GM13977 (cell line): ENCODE measurements at places on chromosomes 12 and 14.

DNA sequence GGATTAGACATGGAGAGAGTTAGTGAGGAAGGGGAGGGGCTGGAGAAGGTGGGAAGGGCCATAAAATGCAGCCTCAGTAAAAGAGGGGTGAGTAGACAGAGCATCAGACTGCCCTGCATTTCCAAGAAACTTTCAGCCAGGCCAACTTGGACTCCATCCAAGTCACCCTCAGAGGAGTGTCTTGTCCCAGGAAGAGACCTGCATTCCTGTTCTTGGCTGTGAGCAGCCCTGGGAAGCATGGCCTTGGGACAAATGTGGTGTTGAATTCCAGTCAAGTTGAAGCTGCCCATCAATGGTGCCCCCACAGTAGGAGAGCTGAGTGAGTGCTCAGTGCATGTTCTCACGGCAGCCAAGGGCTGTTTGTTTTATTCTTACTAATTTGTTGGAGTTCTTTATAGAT lies 35.0 kb upstream of the TUNAR start:
- no peak for DNase-seq

DNA sequence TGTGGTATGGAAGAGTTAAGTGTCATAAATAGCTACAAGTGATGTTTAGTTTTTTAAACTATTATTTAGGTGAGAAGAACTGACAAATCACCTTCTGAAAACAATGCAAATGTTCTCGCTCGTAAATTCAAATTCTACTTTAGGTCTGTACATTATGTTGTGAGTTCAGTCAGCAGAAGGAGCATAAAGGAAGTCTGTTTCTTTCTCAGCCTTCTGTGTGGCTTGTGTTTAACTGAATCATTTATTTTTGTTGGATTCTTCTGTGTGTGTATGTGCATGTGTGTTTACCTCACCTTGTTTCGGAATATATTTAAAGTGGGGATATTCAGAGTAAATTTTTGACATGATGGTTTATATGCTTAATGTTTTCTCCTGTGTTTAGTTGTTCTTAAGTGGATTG lies 285.9 kb downstream of the TMTC2 start:
- no peak for DNase-seq

DNA sequence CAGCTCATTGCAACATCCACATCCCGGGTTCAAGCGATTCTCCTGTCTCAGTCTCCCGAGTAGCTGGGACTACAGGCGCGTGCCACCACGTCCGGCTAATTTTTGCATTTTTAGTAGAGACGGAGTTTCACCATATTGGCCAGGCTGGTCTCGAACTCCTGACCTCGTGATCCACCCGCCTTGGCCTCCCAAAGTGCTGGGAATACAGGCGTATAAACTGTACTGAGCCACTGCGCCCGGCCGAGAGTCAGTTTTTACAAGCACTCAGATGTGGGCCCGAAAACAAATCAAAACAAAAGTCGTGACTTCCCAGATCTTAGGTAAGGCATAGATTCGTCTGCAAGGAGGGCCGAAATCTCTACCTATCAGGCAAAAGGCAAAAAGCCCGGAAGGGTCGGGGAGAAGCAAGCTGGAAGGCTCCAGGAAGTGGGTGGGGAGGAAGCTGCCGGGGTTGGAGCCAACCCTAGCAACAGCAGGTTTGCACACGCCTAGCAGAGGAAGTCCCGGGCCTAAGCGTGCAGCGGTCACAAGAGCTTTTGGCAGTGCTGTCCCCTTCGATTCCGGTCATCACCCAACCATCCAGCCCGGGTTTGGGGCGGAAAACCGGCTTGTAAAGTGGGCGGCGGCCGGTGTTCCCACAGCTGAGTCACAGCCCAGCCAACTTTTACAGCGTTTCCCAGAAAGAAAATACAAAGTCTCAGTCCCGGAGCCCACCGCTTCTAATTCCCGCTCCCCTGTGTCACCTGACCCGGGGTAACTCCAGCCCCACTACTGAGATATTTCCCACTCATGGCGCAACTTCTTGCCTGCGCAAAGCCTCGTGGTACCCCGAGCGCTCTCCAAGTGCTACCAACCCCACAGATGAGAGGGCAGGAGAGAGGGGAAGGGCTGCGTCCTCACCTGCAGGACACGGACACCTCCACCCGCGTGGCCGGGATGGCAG lies 583 bp downstream of the CPNE8 start:
- peak; percentile 64 for DNase-seq

DNA sequence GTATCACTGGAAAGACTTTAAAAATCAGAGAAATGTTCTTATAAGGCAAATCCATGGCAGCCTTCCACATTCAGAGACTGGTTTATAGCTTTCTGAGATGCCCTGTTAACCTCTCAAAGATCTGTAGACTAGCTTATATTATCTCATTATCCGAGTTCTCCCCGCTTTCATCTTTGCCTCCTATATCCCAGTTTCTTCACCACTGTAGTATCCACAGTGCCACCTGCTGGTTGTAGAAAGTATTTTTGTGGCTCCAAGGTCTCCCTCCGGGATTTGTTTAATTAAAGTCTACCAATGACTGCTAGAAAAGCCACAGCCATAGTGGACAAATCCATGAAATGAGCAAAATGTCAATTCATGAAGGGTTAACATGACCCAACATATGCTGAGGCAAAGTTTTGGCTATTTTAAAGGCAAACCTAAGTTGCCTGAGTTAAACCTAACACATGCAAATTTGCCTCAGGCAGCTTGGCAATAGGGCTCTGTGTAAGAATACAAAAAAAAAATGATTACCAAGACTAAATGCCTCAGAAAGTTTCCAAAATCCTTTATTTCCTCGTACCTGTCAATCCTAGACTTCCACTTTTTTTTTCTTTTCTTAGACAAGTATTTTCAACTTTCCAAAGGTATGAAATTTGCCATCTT lies 218.8 kb upstream of the BMP4 start:
- DNase-seq: peak; percentile 30

DNA sequence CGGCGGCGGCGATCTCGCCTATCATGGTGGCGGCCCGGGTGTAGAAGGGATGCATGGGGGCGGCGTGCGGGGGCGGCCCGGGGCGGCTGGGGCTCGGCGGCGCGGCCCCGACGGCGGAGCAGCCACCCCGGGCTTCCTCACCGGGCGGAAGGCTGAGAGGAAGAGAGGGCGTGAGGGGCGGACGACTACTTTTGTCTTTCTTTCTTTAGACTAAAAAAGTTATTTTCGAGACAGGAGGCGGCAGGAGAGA lies 240 bp downstream of the BTG1 start:
- no peak for DNase-seq

DNA sequence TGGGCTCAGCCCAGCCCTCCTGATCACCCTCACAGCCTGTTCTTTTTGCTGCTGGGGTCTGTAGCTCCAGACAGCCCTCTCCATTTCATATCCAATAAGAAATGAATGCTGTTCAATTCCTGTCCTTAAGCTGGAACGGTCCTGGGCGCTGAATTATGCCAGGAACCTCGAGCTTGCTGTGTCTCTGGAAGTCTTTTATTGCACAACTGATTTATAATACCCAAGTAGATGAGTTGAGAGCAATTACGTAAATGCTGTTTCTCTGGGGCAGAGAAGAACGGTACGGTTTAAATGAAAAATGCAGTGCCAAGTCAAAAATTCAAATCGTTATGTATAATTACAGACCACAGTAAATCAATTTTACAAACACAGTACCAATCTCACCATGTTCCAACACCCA lies 161.0 kb downstream of the SAMD4A start:
- DNase-seq: no peak

DNA sequence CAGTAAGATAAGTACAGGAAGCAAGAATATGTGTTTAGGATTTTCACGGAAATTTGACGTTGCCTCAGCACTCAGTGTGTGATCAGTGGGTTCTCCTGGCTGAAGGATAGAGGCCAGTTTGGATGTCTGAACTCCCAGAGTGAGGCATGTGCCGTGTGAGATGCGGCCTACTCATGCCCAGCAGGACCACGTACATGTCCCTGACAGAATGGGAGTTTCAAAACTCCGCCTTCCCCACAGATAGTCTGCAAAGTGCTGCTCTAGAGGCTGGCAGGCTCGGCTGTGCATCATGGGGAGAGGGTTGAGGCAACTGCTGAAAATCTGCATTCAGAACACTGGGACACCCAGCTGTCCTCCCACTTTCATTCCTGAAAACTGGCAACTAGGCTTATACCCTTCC lies 58.3 kb downstream of the NINJ2 start:
- no peak for DNase-seq

DNA sequence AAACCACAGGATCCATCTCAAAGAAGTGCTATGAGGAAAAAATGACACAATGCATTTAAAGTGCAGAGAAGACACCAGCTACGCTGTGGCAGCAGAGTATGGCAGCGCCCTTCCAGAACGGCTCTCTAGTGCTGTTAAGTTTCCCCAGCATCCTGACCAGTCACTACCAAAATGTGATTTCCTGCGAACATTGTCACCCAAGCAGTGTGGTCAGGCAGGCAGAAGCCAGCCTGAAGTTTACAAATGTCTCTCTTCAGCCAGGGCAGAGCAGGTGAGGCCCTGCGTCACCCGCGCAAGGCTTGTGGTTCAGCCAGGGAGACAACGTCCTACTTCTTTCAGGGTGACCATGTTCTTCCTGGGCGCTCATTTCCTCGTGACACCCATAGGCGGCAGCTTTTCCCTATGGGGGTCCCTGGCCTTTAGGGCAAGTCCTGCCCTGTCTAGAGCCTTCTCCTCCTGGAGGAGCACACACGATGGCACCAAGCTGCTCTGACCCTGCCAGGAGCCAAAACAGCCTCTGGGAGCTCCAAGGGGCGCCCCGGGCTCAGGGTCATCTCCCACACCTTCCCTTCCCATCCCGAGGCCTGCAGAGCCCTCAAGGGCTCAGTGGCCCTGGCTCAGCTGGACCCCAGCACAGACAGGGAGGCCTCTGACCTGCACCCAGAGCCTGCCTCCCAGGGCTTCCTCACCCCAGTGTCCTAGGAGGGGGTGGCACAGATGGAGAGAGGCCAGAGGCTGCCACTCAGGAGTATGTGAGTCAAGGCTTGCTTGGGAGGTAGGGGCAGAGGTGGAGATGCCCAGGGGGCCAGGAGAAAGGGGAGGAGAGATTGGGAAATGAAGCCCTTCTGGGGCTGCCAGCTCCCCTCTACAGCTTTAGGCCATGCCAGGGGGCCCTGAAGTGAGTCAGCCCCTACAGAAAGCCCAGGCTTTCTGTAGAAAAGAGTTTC lies 41.9 kb downstream of the PSMA6 start:
- DNase-seq: peak; percentile 21

DNA sequence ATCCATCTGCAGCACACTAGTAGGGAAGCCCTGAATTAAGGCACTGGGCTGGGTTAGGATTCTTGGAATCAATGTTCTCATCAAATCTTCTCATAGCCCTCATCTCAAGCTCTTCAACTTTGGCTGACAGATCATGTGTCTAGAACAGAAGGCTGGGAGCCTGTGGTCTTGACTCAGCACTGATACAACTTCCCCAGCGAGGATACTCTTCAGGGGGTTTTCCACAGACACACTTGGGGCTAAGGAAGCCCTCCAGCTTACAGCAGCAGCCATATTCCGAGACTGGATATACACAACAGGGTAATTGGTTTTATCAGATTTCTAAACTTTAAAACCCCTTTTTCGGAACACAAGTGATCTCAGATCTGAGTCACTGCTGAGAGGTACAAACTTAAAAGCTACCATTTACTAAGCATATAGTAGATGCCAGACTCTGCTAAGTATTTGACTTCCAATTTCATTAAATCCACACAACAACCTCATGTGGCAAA lies 3.5 kb downstream of the FMNL3 start:
- DNase-seq: peak; percentile 65

DNA sequence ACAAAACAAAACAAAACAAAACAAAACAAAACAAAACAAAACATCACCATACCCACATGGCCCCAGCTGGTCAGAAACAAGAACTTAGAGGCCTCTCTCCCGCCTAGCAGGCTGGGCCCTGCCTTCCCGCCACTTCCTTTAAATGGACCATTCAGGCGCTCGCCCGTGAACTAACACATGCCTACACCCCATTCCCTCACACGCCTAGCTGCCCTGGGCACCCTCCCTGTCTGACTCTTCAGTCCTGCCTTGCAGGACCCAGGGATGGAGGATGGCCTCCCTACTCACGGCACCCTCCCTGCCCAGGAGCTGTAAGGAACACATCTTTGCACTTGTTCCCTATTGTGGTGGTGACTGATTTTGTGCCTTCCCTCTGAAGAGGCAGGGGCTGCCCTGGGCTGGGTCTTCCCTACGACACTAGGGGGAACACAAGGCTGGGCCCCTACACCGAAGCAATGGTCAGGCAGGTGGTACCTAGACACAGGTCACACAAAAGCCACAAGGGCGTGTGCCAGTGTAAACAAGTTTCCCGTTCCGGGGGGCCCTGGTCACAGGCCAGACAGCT lies 21.5 kb downstream of the P2RX2 start:
- no peak for DNase-seq

- no peak for DNase-seq
Measured at GRCh38 chr12:59320112-59320511, 275.7 kb upstream of the SLC16A7 start.

GRCh38 chr12:78420991-78421390 lies 443.6 kb upstream of the SYT1 start:
- DNase-seq: no peak
